Naive thymus-derived CD8-positive, alpha-beta T cell (primary cell): ENCODE measurements at places on chromosomes 4 and X.

DNA sequence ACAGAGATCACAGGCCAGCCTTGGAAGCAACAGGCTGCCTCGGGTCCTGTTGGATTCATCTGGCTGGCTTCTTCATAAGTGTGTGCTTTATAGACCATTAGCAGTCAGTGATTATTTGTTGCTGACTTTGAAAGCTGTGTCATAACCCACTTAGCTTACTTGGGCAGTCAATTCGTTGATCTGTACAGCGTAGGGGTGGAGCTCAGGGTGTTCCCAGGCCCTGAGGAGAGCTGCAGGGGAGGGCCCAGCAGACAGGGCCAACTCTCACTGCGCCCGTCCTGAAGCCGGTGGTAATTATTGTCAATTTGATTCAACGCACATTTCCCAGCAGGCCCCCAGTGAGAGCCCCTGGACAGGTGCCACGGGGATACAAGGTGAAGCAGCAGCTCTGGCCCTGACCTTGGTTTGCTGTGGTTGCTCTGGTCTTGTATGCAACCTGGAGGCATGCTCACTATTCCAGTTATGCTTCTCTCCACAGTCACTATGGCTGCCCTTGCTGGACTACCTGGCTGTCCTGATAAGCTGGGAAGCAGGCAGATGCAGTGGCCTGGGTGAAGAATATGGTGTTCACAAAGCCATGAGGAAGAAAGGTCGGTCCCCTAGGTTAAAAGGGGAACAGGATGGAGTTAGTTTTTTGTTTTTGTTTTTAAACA, 40.1 kb upstream of the HMGB3 start:
- DNase-seq, result no peak

DNA sequence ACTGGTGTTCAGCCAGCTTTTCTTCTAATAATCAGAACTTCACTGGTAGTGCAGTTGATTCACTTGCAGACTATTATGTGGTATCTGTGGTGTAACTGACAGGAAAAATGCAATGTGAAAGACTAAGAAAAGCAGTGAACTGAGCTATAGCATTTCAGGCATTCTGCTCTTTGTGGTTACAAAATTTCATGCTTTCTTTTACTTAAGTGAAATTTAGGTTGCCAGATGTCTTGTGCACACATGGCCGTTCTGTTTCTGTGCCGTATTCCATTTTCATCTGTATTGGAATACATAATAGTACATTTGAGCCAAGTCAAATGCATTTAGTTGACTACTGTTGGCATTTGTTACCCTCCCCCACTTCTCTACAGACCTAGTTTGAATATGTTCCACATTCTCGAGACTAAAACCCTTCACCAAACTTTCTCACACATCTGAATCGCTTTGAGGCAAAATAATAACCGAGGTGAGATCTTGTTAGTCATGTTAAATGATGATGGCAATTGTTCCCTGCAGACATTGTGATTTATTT, 8.2 kb downstream of the RTL3 start:
- no peak for DNase-seq

DNA sequence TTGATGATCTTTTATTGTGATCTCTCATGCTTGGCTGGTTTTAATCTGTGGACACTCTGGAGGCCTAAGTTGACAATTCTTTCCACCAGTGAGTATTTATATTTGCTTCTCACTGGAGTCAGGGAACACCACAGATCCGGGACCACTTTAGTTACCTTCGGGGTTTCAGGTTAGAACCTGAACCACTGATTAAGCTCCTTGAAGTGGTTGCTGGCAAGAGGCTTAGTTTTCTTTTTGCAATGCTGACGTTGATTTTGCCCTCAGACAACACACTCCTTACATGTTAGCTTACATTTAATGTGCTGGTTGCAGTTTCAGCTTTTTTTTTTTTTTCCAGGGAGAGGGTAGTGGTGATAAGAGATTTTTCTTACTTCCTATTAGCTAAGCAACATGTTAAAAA, 10.5 kb upstream of the ZNF330 start:
- no peak for DNase-seq

DNA sequence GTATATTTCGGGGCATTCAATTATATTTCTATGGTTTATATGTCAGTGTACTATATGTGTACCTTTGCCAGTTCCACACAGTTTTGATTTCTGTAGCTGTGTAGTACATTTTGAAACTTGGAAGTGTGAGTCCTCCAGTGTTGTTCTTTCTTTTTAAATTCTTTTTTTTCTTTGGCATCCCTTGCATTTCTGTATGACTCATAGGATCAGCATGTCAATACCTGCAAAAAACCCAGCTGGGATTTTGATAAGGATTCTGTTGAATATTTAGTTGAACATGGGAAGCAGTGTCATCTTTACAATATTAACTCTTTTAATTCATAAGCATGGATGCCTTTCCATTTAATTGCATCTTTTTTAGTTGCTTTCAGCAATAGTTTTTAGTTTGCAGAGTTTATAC, 100.0 kb downstream of the SH3BGRL start:
- DNase-seq, result no peak
